Stimulated activated CD8-positive, alpha-beta memory T cell treated with anti-CD3 and anti-CD28 coated beads, Interleukin-4, amount 100 ng/mL, for 1 hour (primary cell): ENCODE measurements at places on chromosomes 6 and 20.

DNA sequence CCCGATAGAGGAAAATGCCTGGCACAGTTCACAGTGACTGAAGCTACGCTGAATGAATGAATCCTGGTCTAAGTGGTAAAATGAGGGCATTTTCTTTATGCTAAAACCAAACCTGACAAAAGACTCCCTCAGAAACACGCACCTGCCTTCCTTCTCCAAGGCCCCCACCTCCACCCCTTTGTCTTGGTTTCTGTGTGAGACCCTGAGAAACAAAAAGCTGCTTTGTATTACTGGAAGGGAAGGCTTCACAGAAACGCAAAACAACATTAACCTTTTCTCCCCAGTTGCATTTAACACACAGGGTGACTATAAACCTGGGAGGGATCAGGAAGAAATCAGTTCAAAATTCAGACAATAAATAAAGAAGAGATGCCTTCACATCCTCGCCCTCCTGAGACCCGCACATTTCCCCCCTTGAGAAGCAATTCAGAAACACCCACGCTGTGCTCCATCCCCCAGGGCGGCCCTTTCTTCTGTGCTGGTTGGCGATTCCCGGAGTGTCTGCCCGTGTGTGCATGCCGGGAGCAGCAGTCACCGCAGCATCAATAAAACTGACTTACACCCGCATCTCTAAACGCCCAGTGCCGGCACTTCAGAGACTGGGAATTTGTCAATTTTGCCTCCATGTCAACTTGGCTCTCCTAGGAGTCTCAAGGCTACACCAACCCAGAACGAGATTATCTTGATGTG, 67.2 kb upstream of the TRAF3IP2 start:
- DNase-seq: no peak

- DNase-seq: no peak
Measured at GRCh38 chr20:25277051-25277801, 29.3 kb downstream of the PYGB start.

GRCh38 chr6:148200293-148200692, 142.3 kb upstream of the SASH1 start:
- no peak for DNase-seq

- no peak for DNase-seq
Measured at GRCh38 chr6:29447670-29448069, 8.6 kb downstream of the OR10C1 start.

GRCh38 chr6:140871911-140872310, 1260.8 kb upstream of the GJE1 start:
- no peak for DNase-seq

GRCh38 chr6:137165375-137166246, 7.8 kb downstream of the IL22RA2 start:
- DNase-seq: no peak

DNA sequence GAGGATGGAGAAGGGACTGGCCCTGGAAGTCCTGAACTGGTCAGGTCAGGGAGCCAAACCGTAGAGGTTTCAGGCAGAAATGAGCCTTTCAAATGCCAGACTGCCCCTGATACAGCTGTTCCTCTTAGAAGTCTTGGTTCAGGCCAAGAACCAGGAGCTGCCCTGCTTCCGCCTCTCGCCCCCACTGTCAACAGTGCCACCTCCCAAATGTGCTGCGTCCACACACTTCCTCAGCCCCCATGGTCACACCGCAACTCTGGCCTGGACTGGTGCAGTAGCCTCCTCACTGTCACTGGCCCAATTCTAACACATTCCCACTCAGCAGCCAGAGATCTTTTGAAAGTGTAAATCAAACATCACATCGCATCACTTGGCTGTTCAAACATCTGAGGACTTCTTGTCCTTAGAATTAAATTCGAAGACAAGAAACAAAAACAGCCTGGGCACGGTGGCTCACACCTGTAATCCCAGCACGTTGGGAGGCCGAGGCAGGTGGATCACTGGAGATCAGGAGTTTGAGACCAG, 69.7 kb downstream of the STK35 start:
- no peak for DNase-seq
